ENCODE measurements at places on chromosomes 12 and 14. TPM values are rescaled to one million over a fixed set of nuclear protein-coding genes. Genes with fewer than 3 reads are reported as not detected.

DNA sequence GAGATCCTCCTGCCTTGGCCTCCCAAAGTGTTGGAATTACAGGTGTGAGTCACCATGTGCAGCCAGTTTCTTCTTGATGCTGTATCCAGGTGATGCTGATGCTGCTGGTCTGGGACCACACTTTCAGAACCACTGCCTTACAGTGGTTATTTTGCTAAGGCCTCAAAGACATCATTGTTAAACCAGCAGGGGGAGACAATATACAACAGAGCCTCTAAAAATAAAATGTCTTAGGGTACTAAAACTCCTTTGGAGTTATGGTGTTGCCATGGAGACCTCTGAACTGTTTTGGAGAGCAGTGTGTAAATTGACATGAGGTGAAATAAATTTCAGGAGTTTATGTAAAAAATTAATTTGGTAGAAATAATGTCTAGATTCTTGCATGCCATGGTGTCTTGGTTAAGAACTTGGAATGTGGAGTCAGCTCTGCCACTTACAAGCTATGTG, 1.1 kb upstream of the ARG2 start:
- no peak for DNase-seq

DNA sequence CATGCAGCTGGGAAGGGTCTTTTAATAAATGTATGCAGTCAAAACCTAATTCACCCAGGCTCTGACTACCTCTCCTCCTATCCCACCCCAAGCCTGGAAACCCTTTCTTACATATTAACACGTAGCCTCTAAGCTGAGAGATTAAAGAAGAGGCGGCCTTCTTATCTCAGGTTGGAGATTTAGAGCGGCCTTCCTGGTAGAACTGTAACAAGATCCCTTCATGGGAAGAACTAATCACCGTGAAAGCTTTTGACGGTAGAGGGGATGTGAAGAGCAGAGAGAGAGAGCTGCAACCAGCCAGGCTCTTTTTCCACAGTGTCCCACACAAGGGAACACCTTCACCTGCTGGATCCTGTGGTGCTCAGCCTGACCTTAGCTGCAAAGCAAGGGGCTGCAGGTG, 367.4 kb downstream of the MED13L start:
- no peak for DNase-seq

DNA sequence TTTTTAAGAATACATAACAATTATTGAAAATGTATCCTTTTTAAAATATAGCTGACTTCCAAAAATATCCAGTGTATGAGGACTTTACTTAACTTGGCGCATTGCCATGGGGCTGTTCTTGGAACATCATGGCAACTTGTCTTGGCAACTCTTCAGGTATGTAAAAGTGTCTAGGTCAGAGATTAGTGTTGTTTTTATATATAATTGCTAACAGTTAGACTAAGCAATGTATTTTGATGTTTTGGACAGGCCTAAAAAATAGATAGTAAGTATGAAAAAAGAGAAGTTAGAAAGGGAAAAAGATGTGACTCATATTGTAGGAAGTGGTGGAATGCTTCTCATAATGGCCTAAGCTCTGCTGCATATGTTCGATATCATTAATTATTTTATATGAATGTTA, 70.9 kb downstream of the MON2 start:
- no peak for DNase-seq

- no peak for DNase-seq
Observed at GRCh38 chr14:100773331-100774163, 46.9 kb downstream of the DLK1 start.

- no peak for DNase-seq
Observed at GRCh38 chr12:28535216-28535615, 345.0 kb downstream of the CCDC91 start.

RD3L gene
- total RNA-seq = not detected

DNA sequence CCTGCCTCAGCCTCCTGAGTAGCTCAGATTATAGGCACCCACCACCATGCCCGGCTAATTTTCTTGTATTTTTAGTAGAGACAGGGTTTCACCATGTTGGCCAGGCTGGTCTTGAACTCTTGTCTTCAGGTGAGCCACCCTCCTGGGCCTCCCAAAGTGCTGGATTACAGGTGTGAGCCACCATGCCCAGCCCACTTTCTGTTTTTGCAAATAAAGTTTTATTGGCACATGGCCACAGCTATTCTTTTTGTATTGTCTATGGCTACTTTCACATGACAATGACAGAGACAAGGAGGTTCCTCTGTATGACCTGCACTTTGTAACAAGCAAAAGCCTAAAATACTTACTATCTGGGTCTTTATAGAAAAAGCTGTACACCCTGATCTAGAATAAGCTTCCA, 19.7 kb upstream of the DIABLO start:
- no peak for DNase-seq

DNA sequence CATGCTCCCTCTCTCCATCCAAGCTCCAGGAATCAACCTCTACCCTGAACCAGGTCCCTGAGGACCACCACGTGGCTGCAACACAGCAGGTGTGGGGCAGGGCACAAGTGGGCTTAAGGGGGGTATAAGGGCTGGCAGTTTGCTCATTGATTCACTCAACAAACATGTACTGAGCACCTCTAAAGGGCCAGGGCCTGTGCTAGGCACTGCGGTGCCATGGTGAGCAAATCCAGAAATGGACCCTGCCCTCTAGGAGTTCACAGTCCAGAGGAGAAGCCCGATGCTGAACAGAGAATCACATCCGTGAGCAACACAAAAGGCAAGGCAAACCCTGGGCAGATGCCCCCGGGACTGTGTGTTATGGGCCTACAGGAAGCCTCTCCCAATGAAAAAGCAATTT, 6.5 kb upstream of the AQP2 start:
- peak; percentile 40 for DNase-seq

- no peak for DNase-seq
Observed at GRCh38 chr14:56797569-56798446, 12.5 kb downstream of the OTX2 start.

GRCh38 chr12:132075026-132075713, 68.9 kb downstream of the DDX51 start:
- no peak for DNase-seq

PRB2 gene
- not detected for total RNA-seq

GRCh38 chr12:117521867-117522266, 160.4 kb upstream of the NOS1 start:
- DNase-seq = no peak

CAPS2 gene
- 9.0 TPM for total RNA-seq

- DNase-seq = no peak
Observed at GRCh38 chr12:26696048-26696612, 136.9 kb downstream of the ITPR2 start.

- no peak for DNase-seq
Observed at GRCh38 chr12:2256453-2256852, 203.7 kb downstream of the CACNA1C start.

DNA sequence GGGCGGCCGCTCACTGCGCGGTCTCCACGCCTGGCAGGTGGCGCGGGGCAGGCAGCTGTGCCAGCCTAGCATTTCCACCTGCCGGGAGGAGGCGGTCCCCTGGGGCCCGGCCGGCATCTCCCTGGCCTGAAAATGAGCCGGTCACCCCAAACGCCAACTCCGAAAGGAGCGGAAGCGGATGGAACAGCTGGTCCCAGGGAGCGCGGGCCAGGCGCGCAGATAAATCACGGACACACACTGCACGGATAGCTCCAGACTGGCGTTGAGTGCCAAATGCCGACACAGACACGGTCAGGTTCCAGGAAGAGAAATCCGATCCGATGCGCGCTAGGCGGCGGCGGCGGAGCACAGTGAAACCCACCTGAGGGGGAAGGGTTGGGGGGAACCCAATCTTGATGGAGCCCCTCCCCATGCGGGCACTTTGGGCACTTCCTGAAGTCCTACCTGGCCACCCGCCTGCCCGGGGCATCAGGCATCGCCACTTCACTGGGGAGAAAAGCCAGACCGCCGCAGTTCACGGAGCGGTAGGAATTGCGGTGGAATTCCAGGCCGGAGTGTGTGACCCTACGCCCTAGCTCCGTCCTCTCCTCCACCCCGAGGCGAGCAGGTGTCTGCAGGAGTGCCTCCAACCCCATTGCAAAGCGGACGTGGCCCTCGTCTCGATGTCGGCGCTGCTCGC, 624 bp upstream of the PLEKHD1 start:
- DNase-seq = peak; percentile 73

DNA sequence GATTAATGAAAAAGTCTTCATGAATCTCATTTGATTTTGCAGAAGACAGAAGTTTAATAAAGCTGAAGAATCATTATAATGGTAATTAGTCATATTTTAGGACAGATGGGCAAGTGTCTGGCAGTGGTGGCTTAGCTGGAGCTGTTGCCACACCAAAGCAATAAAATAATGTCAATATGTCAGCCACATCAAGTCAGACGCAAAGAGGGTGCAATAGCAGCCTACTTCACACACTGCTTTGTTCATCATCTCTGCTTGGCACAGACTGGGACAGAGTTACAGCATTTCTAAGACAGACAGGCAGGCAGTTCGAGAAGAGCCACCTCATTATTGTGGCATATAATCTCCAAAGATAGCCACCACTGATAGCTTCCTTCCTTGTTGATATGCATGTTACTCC, 16.9 kb upstream of the KRR1 start:
- no peak for DNase-seq

ANO2 gene
- total RNA-seq = 36.8 TPM

DNA sequence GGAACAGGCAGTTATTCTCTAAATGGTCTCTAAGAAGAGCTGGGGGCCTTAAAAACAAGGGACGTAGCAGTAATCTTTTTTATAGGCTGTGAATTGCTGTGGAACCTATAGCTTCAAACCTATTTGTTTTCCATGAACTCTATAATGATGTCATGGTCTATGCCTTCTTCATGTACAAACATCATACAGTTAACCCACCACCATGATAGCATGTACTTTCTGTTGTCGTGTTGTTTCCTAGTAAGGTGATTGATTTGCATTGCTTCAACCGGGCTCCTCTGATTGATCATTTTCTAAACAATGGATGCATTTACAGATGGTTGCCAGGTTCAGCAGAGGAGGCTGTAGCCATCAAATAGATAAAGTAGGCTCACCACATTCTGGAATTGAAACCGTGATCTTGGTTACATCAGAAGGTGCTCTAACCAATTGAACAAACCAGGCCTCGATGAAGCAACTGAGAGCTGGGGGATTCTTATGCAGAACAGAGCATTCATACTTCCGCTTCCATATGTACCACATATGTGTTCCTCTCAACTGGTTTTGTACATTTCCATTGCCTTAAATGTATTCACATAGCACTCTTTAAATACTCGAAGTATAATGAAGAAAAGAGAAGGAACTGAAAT, 25.6 kb upstream of the PCNX1 start:
- no peak for DNase-seq

DNA sequence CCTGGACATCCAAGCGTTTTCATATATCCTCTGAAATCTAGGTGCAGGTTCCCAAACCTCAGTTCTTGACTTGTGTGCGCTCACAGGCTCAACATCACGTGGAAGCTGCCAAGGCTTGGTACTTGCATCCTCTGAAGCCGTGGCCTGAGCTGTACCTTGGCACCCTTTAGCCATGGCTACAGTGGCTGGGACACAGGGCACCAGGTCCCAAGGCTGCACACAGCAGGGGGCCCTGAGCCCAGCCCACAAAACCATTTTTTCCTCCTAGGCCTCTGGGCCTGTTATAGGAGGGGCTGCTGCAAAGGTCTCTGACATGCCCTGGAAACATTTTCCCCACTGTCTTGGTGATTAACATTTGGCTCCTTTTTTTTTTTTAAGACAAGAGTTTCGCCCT, 11.6 kb upstream of the FAM177A1 start:
- DNase-seq = no peak

GRCh38 chr14:67240168-67240932, 885 bp upstream of the PALS1 start:
- DNase-seq = peak; percentile 86

KRT82 gene
- total RNA-seq = not detected

DNA sequence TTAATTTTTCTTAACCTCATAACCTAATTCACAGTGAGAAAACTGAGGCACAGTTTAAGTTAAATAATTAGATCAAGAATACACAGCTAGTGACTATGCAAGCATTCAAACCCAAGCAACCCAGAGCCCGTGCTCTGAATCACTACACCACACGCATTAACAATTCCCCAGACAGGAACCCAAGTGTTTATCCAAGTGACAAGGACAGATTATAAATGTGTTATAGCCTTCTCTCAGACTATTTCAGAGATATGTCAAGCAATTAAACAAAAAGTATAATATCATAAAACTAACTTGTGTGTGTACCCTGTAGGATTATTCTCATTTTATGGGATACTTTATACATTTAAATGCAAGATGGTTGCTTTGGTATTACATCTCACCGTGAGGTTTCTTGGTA, 43.8 kb downstream of the MED13L start:
- DNase-seq = no peak

ZDHHC22 gene
- total RNA-seq = not detected

PAH gene
- not detected for total RNA-seq

TGM1 gene
- 12.3 TPM for total RNA-seq

DNA sequence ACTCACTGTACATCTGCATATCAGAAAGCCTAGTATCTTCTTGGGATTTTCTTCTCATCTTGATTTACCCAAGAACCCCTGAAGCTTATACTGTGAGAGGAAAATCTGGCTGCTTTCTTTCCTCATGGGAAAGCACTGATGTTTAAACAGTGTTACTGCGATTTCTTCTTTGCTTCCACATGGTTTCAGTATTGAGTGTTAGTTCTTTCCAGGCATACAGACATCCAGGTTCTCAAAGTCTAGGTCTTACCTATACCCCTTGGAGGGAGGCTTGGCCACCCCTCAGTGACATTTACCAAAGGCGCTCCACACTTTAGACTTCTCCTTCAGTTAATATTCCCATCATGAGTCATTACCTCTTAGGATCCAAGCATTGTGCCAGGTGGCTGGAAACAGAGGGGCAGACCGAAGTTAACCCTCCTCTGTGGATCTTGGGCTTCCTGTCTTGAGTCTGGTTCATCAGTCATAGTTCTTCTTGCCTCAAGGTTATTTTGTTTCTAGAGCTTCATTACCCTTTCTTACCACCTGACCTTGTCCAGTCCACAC, 79.1 kb downstream of the TMEM117 start:
- no peak for DNase-seq

TTC6 gene
- 7.9 TPM for total RNA-seq

DNA sequence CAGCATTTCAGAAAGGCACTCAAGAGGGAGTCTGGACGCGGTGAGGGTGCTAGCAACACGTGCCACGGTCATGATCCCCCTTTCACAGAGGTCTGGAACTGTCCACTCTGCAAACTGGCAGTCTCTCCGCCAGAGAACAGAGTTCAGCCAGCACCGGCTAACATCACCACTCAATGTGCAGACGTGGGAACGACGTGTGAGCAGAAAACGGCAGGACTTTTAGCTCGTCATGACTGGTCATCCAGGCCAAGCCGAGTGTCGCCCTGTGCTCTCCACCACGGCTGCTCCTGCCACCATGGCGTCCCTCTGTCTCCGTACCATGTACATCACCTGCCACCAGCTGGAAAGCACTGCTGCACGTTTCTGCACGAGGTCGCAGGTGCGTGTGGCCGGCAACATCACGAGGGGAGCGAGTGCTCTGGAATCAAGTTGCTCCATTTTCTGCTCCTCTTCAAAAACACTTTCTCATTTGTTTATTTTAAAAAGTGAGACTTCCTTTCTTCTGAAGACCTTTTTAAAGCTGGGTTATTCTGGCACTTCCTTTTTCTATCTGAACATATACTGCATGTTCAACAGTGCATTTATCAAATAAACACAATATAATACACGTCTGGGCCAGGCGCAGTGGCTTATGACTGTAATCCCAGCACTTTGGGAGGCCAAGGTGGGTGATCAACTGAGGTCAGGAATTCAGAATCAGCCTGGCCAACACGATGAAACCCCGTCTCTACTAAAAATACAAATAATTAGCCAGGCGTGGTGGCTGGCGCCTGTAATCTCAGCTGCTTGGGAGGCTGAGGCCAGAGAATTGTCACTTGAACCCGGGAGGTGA, 28.0 kb downstream of the SLC15A4 start:
- peak; percentile 40 for DNase-seq
